Osteocyte (in vitro differentiated cells): ENCODE measurements at places on chromosomes 12 and 14. TPM values are rescaled to one million over a fixed set of nuclear protein-coding genes. Genes with fewer than 3 reads are reported as not detected.

PTGER2 gene
- total RNA-seq, result 2.1 and 2.4 TPM in 2 replicates

KRT85 gene
- not detected in 2 replicates for total RNA-seq

ZNF384 gene
- 66.6 and 68.3 TPM in 2 replicates for total RNA-seq

GLIPR1 gene
- 37.8 and 38.9 TPM in 2 replicates for total RNA-seq

MGAT4C gene
- total RNA-seq, result 0.46 and 0.65 TPM in 2 replicates

KLRB1 gene
- total RNA-seq, result not detected in 2 replicates

GALNT6 gene
- 0.71 and 0.94 TPM in 2 replicates for total RNA-seq

MFAP5 gene
- total RNA-seq, result not detected in 2 replicates
